Astrocyte of the cerebellum (primary cell): ENCODE measurements at places on chromosomes 4 and X.

GRCh38 chrX:20432048-20432447 is 165.3 kb upstream of the RPS6KA3 start:
- peak; percentile 62 for DNase-seq

DNA sequence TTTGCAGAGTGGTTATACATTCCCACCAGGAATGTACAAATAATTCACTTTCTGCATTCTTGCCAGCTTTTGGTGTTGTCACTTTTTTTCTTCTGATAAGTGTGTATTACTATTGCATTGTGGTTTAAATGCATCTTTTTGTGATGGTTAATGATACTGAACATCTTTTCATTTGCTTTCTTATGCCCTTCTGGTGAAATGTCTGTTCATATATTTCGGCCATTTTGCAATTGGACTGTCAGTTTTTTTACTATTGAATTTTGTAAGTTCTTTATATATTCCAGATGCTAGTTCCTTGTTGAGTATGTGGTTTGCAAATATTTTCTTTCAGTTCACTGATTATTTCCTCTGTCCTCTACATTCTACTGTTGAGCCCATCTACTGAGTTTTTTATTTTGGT is 19.4 kb upstream of the BMP2K start:
- no peak for DNase-seq

GRCh38 chrX:2416851-2417604 is 83.7 kb downstream of the DHRSX start:
- no peak for DNase-seq

GRCh38 chr4:40246011-40246900 is 49.4 kb downstream of the RHOH start:
- DNase-seq, result no peak

- no peak for DNase-seq
Observed at GRCh38 chrX:69070949-69071650, 94.2 kb downstream of the PJA1 start.

GRCh38 chrX:27746516-27746915 is 61.3 kb upstream of the MAGEB10 start:
- DNase-seq, result no peak

GRCh38 chr4:152321398-152321797 is 214.5 kb downstream of the FBXW7 start:
- DNase-seq, result no peak

DNA sequence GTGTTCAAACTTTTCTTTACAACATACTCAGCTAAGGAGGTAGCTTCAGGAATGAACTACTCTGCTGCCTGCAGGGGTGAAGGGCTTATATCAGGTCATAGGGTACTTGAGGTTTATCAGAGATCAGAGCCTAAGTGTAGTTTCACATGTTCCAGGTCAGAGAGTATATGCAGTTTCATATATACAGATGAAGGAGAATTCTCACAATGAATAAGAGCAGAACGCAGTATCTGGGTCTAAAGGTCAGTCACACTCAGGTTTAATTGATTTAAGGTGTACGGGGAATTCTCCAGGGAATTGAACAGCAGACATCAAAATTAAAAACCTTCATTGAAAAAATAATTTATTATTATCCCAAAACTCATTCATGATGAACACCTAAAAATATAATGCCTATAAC is 700.6 kb downstream of the TECRL start:
- no peak for DNase-seq

DNA sequence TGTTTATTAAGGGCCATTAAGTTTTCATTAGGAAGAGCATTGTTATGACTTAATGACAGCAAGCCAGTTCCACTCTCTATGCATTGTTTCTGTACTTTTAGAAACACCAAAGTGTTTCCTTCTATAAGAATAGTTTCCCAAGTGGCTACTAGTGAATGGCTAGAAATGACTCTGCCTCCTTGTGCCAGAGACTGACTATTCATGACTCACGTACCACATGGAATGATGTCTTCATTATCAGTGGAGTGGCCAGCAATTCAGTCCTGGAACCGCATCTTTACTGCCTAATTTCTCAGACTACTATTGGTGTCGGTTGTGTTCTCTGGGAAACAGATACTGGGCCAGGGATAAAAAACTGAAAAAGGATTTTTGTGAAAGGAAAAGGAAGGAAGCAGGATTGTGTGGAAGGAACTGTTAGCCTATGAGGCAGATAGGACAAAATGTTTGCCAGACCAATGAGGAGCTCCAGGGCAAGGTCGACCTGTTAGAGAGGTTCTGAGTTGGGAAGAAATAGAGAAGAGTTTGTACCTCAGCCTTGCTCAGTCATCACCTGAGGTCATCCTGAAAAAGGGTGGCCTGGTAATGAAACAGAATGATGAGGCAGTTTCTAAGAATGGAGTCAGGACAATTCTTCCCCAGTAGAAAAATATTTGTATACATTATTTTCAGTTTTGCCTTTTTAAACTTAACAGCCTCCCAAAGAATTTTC is 218.6 kb downstream of the SPCS3 start:
- DNase-seq, result peak; percentile 85
